ENCODE measurements at places on chromosomes 6 and 20.

- no peak for DNase-seq
Measured at GRCh38 chr20:10079964-10080363, 45.2 kb downstream of the ANKEF1 start.

DNA sequence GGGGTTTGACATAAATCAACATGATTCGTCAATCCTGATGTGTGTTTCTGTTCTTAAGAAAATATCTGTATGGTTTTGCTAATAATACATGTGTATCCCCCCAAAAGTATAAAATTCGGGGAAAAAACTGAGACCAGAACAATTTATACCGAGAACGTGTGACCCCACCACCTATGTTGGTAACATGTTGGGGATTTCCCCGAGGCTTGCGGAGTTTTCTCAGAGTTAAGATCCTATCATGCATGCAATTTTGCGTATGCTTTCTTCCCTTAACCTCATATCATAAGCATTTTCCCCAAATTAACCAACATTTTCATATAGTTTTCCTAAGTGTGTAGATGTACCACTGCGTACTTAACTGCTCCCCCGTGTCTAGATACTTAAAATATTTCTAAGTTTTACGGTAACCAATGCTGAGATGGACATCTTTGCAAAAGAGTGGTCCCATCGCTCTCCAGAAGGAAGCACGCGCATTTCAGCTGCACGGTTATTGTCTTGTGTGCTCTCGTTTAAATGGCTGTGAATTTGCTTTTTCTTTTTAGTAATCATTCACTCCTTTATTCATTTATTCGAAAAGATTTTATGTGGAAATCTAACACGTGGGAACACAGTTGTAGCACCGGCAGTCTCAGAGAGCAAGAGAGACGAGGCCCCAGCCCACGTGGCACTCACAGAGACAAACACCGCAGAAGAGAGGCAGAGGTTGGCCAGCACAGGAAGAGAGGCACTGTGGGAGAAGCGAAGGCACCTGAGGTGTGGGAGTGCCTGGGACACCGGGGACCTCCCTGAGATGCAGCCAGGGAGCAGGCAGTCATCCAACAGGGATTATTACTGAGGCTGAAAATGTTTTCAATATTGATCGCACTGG is 13.2 kb upstream of the IRF4 start:
- DNase-seq: no peak

GRCh38 chr6:49155316-49155715 is 307.7 kb downstream of the MMUT start:
- DNase-seq: no peak

DNA sequence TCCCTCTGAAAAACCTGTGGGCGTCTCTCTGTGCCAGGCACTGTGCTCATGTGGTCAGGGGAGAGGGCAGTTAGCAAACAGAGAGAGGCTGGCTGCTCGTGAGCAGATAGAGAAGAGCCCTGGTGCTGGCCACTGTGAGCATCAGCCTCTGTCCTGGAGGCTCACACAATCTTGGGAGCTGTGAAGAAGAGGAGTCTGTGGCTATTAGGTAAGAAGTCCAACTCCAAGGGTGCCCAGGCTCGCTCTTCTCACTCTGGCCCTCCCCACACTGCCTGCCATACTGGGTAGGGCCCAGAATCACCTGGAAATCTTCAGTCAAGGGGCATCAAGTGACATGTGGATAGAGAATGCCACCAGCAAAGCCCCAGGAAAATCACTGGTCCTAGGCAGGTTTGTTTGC is 14.1 kb downstream of the SCML4 start:
- no peak for DNase-seq

DNA sequence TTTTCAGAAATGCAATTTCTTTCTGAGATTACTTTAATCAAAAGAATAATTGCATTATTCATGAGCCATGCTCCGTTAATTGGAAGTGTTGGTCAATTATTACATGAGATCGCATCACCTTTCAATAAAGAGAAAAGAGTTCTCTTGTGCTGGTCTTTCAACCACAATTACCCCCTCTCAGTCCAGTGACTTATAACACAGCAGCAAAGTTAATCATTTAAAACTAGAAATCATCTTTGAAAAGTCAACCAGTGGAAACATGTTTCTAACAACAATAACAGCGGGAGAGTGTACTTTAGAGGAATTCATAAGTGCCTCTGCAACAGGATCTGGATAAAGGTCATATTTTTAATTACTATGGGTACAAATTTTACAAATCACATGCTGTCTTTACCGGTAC is 384.4 kb upstream of the AGPAT4 start:
- DNase-seq: no peak

- no peak for DNase-seq
Measured at GRCh38 chr20:53613748-53614147, 20.1 kb upstream of the ZNF217 start.

DNA sequence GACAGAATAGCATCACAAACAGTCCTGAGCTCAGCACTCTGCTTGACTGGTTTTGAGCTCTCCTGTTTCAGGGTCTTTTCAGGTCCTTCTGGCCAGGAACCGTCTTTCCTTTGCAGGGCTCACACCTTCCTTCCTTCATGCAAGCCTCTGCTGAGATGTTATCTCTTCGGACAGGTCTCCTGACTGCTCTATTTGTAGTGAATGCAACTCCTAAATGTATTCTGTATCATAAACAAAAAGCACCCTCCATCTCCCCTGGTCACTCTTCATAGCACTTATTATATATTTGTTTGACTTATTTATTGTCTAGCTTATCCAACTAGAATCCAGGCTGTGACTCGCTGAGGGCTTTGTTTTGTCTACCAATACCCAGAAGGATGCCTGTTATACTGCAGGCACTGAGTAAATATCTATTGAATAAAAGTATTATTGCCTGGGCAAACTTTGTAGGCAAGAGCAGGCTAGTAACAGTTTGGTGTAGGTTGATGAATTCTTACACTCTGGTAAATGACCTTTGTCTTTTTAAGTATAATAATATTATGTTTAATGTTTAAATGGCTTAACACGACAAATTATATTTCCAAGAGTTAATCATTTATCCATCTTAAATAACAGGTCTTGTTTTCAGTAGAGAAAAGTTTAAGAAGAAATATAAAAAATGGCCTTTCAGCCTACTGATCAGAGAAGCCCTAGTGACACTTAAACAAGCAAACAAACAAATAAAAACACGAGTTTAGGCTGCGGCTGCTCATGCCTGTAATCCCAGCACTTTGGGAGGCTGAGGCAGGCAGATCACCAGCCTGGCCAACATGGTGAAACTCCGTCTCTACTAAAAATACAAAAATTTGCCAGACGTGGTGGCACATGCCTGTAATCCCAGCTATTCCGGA is 199.7 kb downstream of the BCAS1 start:
- no peak for DNase-seq

GRCh38 chr6:112086744-112087135 is 542 bp downstream of the TUBE1 start:
- peak; percentile 56 for DNase-seq

GRCh38 chr6:161347125-161347524 is 73.3 kb upstream of the AGPAT4 start:
- DNase-seq: no peak

- DNase-seq: no peak
Measured at GRCh38 chr6:92623431-92623830, 795.9 kb downstream of the EPHA7 start.

DNA sequence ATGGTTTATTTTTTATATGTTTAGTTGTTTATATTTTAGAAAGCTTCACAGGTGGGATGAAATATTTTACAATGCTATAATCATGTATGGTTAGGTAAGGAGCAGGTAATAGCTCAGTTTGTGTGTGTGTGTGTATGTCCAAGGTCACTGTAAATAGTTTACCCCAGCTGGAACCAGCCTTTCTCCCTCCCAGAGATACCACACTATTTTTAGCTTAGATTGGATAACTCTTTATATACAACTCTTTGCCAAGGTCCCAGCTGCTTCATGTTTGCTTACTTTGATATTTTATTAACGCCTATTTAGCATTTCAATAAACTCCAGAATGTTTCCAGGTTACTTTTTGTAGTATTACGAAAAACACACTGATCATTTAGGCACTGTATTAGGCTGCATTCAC is 1.8 kb upstream of the PEX7 start:
- no peak for DNase-seq

- no peak for DNase-seq
Measured at GRCh38 chr6:18363746-18364145, 23.4 kb upstream of the RNF144B start.

DNA sequence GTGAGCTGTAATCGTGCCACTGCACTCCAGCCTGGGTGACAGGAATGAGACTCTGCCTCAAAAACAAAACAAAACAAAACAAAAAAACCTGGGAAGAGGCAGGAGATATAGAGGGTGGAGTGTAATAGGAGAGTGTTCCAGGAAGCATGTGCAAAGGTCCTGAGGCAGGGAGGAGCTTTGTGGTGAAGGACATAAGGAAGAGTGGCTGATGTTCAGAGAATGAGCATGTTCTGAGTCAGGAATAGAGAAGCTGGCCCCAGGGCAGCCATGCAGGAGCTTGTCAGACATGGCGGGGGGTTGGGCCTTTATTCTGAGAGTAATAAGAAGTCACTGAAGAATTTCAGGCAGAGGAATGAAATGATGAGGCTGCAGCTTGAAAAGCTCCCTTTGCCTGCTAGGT is 337.0 kb downstream of the CDH26 start:
- DNase-seq: no peak

DNA sequence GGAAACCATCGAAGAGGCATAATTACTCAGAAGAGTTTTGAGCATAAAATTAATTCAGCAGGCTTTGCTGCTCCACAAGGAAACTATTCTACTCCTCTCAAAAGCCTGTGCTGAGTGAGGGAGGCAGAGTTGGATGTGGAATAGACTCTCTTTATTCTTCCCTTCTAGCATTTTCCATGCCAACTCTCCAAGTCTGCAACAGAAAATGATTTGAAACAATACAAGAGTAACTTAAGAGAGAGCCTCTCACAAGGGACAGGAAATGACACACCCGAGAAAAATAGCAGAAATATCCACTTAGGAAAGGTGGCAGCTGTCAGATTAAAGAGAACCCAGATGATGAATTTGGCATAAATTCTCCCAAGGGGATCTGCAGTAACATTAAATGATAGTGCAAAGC is 26.3 kb upstream of the LAMP5 start:
- no peak for DNase-seq

DNA sequence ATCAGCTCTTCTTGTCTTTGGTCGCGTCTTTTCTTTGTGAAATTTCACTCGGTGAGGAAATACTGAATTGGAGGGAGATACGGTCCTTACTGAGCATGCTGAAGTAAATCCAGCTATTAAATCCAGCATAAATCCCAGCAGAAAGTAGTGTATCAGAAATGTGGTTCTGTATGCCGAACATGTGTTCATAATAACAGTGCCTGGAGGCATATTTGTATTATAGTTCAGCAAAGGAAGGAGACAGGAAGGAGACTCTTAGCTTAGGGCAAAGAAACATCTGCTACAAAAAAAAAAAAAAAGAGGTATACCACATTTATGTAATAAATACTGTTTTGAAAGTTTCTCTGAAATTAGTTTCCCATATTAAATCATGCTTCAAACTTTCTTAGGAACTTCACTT is 211.8 kb downstream of the PLCB4 start:
- DNase-seq: no peak

DNA sequence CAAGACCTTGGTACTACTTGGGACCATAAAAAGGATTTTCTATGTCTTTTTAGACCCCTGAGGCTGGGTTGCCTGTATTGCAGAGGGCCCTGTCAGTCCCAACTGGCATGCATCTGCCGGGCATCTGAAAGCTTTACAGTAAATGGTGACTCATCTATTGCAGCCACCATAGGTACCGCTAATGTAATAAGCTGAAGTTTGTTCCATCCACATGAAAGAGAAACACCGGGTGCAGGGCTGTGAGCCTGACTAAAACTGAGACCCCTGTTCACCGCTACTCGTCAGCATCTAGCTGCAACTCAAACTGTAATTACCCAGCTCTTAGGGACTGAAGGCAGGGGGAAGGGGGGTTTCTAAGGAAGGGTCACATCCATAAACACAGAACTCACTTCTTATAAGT is 49.5 kb downstream of the TRERF1 start:
- no peak for DNase-seq

GRCh38 chr6:1267057-1267732 is 44.7 kb upstream of the FOXQ1 start:
- DNase-seq: no peak

DNA sequence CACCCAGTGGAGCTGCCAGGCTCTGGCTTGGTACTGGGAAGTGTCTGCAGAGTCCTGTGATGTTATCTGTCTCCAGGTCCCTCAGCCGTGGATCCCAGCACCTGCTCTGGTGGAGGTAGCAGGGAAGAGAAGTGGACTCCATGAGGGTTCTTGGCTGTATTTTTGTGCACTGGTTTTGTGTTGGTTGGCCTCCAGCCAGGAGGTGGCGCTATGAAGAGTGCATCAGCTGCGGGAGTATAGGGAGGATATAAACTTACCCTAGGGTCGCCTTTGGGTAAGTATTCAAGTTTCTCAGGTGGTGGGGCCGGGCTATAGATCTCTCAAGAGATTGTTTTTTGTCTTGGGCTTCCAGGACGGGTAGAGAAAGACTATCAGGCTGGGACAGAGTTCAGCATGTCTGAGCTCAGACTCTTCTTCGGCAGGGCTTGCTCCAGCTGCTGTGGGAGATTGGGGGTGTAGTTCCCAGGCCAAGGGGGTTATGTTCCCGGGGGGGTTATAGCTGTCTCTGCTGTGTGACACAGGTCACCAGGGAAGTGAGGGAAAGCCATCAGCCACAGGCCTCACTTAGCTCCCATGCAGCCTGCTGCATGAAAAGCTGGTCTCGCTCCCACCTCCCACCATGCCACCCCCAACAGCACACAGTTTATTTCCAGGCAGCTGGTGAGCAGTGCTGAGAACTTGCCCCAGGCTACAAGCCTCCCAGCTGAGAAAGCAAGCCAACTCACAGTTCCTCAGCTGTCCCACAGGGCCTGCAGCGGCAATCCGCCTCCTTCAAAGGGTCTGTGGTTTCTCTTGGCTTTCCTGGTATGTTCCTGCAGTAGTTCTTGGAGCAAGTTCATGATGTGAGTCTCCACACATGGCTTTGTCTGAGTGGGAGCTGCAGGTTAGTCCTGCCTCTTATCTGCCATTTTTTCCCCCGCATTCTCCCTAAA is 115.7 kb downstream of the AIG1 start:
- no peak for DNase-seq

- no peak for DNase-seq
Measured at GRCh38 chr6:41801380-41801779, 13.9 kb downstream of the TOMM6 start.

- DNase-seq: no peak
Measured at GRCh38 chr20:43715511-43715910, 11.3 kb downstream of the GTSF1L start.

GRCh38 chr6:18613319-18613925 is 226.3 kb downstream of the RNF144B start:
- DNase-seq: no peak

DNA sequence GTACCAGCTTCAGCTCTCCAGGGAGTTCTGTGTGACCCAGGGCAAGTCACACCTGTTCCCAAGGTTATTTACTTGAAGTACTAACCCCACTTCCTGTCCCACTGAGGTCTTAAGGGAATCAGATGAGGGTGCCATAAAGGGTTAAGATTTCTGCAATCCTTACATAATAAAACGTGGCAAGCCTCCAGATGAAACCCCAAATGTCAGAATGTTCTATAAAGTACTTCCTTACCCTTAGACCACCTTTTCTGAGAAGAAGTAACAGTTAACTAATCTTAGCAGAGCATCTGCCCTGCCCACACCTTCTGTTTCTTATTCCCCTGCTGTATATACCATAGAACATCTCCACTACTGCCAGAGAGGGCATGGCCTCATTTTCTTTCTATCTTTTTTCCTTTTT is 6.0 kb upstream of the AVP start:
- no peak for DNase-seq

- no peak for DNase-seq
Measured at GRCh38 chr6:36265744-36266143, 4.1 kb upstream of the PNPLA1 start.
